ENCODE measurements at places on chromosomes 4 and X. TPM values are rescaled to one million over a fixed set of nuclear protein-coding genes. Genes with fewer than 3 reads are reported as not detected.

- no peak for DNase-seq
Measured at GRCh38 chr4:58111818-58112217, 1001.6 kb upstream of the IGFBP7 start.

DNA sequence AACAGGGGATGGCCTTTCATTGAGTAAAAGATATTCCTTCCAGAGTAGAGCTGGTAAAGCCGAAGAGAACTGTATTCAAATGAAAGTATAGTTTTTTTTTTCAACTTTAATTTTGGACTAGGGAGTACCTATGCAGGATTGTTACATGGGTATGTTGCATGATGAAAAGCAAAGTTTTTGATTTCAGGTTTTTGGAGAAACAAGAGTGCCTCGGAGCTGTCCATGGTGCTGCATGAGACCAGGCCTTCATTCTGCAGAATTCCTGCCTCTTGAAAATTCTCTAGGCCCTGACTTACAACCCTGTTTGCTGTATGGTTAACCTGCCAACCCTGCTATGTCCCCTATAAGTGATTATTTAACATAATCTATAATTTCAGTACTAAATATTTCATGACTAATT lies 1065.7 kb upstream of the FTHL17 start:
- no peak for DNase-seq

The TRAPPC11 gene
- total RNA-seq, result 34.6 TPM

- DNase-seq, result no peak
Measured at GRCh38 chr4:112130906-112131305, 14.3 kb upstream of the FAM241A start.

The ADH7 gene
- not detected for total RNA-seq

DNA sequence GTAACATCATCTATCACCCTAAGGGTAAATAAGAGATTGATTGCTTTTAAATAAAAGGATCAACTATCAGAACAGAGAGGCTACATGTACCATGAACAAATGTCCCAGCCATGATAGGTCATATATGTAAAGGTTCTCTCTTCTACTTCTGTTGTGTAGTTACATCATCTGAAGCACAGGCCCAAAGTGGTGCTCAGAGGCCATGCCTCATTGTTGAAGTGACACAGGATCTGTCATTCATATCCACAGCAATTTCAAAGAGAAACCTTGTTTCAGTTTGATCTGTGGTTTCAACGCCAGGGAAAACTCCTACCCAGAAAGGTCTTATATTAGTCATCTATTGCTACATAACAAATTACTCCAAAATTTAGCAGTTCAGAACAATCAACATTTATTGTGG lies 269.2 kb upstream of the MAOA start:
- no peak for DNase-seq

DNA sequence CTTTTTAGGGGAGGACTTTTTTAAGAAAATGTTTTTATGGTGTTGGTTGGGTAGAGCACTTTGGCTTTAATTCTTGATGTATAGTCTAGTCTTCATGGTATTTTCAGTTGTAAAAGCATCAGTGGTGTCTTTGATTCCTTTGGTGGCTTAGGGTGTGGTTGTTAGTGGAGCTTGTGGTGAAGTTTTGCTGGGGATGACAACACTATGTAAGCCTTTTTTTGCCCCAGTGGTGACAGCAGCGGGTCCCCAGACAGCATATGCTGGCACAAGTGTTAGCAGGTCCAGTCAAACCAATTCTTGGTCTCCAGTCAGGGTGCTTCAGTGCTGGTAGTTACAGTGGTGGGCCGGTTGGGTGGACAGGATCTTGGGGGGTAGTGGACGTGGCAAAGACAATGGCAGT lies 52.0 kb downstream of the CHIC1 start:
- DNase-seq, result no peak
